Natural killer cell treated with Interleukin-12 subunit alpha and Interleukin-12 subunit beta and Interleukin-15 and Interleukin-18, amount 100 ng/mL, for 72 hours (primary cell): ENCODE measurements at places on chromosomes 1 and 21. TPM values are rescaled to one million over a fixed set of nuclear protein-coding genes. Genes with fewer than 3 reads are reported as not detected.

DNA sequence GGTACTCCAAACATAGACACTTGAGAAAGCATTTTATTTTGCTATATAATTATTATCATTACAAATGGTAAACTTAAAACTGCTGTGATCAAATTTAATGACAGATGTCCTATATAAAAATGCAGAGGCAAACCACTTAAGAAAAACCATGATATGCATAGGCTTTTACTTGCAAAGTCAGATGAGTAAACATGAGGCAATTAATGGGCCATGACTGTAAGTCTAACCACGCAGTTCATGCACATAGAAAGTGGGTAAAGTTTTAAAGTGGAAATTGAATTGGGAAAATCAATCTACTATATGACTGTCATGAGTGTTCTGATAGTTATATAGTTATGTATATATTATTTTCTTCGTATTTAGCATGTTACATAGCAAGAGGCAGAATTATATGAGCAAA lies 219.2 kb downstream of the PTPRC start:
- DNase-seq, result no peak

- DNase-seq, result no peak
These were observed 27.8 kb upstream of the HYI start for GRCh38 chr1:43481491-43481890.

- DNase-seq, result no peak
These were observed 376 bp downstream of the AVPR1B start for GRCh38 chr1:206116873-206117150.

DNA sequence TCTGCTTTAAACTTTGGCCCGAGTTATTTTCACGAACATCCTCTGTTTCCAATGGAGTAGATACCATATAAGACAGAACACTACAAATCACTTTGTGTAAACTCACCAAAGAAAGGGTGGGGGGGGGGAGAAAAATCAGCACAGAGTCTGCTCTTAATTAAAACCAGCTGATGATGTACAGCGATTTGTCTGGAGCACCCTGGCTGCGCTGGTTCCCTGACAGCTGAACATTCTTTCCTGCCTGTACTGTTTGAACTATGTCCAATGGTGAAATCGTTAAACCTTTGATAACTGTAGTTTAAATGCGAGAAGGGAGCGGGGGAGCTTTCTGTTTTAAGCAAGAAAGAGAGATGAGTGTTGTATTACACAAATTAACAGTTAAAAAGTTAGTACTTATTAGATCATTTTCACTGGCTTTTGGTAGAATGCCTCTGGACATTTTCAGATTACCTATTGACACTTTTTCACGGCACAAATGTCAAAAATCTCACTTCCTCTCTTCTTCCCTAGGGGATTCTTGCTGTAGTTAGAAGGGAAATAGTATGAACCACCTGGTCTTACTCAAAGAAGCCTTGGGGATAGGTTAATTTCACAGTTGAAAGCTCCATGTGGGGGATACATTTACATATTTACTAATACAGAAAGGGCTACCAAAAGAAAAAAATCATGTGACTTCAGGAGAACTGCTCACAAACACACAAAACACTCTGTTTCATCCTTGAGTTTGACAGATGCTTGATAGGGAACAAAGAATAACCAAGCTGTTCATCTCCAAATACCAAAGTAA lies 140.2 kb upstream of the RUNX1 start:
- no peak for DNase-seq

GRCh38 chr1:201013991-201014815 lies 9.3 kb downstream of the KIF21B start:
- DNase-seq, result no peak

DNA sequence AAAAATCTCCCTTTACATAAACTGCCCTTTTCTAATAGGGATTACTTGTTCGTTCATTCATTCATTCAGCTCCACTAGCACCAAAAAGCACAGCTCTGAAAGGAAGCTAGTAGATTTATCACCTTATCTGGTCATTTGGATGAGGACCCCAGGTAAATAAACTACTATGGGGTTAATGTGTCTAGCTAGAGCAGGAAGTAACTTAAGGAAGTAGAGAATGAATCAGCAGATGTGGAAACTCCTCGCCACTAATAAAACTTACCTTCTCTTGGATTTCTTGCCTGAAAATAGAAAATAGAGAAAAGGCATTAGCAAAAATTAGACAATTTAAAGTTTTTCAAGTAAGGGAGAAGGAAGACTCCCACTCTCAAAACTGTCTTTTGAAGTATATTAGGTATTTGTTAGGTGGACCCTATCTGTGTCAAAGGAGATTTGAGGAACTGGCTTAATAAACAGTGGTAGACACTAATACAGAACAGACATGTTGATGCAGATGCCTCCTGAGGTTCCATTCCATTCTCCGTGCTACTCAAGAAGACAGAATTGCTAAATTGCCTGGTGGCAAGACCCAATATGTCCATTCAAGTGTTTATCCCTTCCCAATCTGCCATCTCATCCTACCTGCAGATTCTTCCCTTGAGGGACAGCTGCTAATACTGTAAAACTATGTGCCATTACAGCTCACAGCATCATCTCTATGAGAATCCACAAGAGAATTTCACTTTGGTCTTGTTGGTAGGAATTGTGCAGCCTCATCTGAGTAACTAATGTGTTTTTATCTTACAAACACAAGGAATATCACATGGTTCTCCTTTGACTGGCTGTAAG lies 14.9 kb downstream of the SELL start:
- DNase-seq, result no peak

DNA sequence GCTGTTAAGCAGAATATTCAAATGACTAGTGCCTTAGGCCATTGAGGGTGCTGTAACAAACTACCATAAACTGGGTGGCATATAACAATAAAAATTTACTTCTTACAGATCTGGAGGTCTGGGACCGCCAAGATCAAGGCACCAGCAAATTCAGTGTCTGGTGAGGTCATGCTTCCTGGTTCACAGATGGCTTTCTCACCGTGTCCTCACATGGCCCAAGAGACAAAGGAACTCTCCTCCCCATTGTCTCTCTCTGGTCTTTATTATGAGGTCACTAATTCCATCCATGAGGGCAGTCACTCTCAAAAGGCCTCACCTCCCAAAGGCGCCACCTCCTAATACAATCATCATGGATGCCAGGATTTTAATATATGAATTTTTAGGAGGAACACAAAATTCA lies 127.3 kb downstream of the GABPA start:
- no peak for DNase-seq

DNA sequence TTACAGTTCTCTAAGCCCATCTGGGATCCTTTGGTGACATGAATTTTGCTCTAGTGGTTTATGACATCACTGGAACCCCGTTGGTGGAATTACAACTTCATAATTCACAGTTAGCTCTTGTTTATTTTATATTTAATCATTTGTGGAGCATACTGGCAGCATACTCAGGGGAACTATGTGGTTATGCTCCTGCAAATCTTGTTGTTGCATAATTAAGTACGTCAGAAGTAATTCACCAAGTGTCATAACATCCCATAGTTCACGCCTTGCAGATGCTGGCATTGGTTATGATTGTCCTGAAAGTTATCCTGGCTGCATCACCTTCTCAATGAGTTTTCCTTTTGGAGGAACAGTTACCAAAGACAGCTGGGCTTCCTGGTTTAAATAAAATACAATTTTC lies 16.5 kb downstream of the PRRX1 start:
- DNase-seq, result no peak

DNA sequence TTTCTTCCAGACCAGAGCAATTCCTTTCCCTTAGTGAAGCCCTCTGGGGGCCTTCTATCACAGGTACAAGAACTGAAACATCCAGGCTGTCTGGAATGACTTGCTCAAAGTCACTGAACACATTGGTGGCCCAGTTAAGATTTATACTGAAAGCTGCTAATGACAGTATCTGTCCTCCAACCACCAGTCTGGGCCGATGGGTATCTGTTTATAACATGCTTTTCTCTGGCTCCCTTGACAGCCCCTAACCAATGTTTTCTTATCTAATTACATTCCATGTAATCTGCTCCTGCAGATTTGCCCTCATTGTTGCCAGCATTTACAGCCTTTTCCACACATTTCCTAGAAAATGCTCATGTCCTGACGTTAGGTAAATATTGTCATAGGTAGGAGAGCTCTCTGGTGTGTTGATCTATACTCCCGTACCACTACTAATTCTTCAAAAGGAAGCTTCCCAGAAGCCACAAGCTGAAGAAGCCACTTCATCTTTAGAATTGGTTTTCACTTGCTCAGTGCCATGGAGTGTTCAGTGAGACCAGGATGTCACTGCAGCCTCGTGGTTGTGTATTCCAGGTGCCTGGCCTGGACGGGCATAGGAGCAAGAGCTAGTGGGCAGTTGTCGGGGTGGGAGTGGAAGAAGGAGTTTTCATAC lies 163.9 kb downstream of the TSEN15 start:
- no peak for DNase-seq

DNA sequence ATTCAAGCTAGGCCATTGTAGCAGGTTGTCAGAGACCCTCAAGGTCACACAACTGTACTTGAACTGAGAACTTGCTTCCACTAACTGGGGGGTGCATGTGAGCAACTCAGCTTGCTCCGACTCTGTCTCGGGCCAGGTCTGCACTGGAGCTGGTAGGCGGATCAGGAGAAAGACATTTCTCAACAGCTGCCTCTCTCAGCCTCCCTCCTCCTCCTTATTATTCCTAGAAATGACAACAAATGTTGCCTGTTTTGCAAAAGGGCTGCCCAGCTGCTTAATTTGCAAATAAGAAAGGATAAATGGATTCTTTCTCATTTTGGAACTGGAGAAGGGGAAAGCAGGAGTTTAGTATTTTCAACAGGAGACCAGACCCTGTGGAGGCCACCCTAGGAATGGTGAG lies 140.5 kb downstream of the RHOU start:
- DNase-seq, result no peak

GRCh38 chr21:37670883-37671282 lies 245.4 kb downstream of the KCNJ6 start:
- no peak for DNase-seq

- no peak for DNase-seq
These were observed 4.3 kb downstream of the HES3 start for GRCh38 chr1:6248161-6248776.

DNA sequence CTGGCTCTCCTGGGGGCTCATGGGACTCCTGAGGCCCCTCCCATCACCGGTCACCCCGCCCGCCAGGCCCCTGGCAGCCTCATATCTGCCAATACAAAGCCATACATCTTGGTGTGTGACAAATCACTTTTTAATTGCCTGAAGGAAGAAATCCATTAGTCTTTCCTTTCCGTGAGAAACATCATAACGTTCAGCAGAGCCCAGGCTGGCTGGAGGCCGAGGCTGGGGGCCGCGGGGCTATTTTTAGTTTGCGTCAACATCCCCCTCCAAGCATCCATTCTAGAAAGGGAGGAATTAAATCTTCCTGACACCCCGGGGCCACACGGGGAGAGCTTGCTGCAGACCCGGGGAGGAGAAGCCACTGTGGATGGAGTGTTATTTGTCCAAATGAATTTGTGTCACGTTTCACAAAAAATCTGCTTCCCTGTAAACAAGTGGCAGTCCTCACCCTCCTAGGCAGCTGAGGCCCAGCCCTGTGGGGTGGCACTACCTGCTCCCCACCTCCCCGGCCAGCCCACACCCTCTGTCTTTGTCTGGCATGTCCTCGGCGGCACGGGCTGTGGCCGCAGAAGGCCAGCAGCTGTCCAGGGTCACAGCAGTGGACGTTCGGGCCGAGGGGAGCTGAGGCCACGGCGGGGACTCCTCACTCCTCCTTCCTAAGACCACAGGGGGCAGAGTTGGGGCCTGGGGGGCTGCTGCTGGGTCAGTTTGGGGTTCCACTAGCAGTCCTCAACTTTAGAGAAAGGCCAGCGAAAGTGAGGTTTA lies 236.9 kb upstream of the VAMP3 start:
- DNase-seq, result no peak

PYCR2 gene
- total RNA-seq, result 127 TPM

ADAMTS5 gene
- not detected for total RNA-seq

RGS8 gene
- not detected for total RNA-seq

KCNJ15 gene
- not detected for total RNA-seq

KISS1 gene
- total RNA-seq, result not detected

LENEP gene
- total RNA-seq, result 4.3 TPM

CFHR1 gene
- not detected for total RNA-seq
